ENCODE measurements at places on chromosomes 12 and 14.

- DNase-seq: peak; percentile 16
Measured at GRCh38 chr12:73159954-73160353, 887.8 kb downstream of the TRHDE start.

DNA sequence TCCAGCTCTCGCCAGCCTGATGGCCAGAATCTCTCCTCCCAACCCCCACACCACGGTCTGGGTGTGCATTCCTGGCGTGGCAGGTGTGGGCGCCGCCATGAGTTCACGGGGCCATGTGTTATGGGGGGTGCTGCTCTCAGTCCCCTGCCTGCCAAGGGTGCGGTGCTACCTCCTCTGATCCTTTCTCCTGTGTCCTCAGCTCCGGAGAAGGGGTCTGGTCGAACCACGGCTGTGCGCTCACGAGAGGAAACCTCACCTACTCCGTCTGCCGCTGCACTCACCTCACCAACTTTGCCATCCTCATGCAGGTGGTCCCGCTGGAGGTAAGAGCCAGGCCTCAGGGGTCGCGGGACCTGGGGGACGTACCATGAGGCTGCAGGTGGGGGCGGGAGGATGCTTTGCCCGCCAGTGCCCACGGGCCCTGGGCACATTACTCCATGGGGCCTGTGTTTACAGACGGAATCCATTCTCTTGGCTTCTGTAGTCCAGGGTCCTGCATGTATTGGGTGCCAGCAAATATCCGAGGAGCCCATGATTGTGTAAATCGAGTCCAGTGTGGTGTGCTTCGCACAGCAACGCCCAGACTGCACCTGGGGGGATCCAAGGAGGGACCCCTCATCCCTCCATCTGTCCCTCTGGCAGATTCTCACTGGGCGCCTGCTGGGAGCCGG, 130.8 kb downstream of the ADGRD1 start:
- DNase-seq: no peak

- DNase-seq: no peak
Measured at GRCh38 chr12:101209319-101210302, at the start of gene SLC5A8. Gene SLC5A8 (minus strand): TSS chr12:101210238. CDS start chr12:101209848, 390 bp downstream.

DNA sequence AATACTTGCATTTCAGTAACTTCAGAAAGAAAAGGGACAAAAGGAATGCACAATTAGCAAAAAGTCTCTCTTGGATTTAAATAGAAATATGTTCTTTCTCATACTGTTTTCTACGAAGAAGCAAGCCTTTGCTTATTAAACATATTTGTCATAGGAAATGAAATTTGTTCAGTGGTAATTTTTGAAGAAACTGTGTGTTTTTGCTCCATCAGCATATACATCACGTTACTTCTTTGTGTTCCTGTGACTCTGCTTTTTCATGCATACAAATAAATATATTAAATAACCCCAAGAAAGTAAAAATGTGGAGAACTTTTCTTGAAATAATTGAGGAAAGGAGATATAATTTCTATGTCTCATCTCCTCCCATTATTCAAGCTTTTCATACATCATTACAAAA, 39.7 kb downstream of the CD163L1 start:
- no peak for DNase-seq

DNA sequence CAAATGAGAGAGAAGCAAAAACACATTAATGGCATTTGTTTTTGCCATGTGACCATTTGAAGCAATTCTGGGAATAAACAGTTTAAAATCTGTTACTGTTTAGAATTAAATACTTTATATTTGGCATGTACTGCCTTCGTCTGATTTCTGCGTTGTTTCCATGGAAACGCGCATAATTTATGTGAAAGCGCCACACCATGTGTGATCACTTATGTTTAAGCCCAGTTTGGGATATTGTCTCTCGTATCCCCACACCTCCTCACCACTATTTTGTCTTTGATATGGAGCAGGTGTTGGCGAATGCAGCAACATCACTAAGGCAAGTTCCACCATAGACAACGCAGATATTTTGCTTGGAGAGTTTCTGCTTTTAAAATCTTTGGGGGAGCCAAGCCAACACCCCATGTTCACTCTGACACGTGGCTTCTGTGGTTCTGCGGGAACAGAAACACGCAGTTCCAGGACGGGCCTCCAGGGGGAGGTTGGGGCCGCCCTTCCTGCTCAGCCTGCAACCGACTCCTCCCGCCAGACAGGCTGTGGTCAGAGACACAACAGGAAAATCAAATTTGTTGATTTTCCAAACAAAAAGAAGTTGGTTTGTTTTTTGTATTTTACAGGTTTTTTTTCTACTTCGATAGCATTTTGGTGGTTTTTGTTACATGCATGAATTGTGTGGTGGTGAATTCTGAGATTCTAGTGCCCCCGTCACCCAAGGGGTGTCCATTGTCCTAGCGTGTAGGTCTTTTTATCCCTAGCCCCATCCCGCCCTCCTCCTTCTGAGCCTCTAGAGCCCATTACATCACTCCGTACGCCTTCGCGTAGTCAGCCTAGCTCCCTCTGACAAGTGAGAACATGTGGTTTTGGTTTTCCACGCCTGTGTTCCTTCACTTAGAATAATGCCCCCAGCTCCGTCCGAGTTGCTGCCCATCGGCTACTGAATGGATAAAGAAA, 101.9 kb upstream of the SFSWAP start:
- peak; percentile 74 for DNase-seq

GRCh38 chr12:6603095-6603567, 4.0 kb downstream of the CHD4 start:
- peak; percentile 67 for DNase-seq

GRCh38 chr12:12717586-12718380, 615 bp downstream of the CDKN1B start:
- peak; percentile 69 for DNase-seq

GRCh38 chr12:68290126-68290525, 36.7 kb upstream of the IL22 start:
- no peak for DNase-seq

DNA sequence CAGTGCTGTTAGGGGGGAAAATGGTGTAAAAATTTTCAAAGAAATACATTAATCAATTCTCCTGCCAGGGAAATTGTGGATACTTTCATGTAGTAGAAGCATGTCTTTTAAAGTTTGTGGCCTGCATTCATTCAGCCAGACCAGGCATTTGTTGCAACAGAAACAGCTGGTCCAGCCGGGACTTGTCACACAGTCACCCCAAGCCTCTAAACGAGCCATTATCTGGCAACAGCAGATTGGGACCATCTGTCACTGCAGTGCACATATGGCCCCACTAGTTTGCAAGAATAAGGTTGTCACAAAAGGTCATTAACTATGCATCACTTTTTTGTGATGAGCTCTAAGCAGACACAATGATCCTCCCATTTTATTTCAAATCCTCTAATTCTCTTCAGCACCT, 193.9 kb downstream of the PHLDA1 start:
- DNase-seq: no peak

GRCh38 chr14:67889455-67889854, 69.9 kb downstream of the RAD51B start:
- DNase-seq: no peak

- DNase-seq: peak; percentile 83
Measured at GRCh38 chr12:10331642-10332239, 24.1 kb downstream of the KLRD1 start.

DNA sequence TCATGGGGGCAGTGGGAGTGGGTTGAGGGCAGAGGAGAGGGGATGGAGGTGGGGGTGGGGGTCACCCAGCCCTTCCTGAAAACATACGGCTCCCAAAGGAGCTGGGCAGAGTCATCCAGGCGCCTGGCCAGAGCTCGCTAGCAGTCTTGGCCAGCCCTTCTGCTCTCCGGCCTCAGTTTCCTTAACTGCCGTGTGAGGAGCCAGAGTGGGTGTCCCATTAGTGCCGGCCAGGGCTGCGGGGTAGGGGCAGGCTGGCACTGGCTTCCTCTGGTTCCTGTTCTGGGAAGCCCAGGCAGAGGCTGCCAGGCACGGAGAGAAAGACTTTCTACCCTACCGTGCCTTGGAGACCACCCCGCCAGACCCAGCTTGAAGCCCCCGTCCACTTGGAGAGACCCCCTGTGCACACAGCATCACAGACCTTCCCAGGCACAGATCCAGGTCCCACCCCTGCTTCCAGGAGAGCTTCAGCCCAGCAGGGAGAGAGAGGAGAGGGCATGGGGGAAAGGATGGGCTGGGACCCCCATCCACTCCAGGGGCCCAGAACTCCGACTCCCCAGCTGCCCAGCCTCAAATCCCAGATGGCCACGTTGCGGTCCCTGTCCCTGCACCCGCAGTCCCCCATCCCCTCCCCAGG, 93.3 kb downstream of the RFLNA start:
- no peak for DNase-seq

- no peak for DNase-seq
Measured at GRCh38 chr14:88012495-88012894, 7.6 kb downstream of the GPR65 start.

DNA sequence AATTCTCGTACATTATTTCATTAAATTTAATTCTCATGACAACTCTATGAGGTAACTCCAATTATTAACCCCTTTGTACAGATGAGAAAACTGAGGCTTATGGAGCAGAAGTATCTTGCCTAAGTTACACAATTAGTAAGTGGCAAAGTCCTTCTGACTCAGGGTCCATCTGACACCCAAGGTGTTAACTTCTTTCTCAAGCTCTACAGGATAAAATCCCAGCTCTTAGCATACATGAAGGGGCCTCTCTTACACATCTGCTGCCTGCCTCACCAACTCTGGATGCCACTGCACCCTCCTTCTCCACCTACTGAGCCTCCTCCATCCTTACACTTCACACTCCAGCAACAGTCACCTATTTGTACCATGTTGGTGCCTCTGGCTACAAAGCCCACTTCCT, 4.3 kb upstream of the KRT72 start:
- DNase-seq: no peak

- peak; percentile 95 for DNase-seq
Measured at GRCh38 chr12:100266585-100266834, 369 bp downstream of the DEPDC4 start.

DNA sequence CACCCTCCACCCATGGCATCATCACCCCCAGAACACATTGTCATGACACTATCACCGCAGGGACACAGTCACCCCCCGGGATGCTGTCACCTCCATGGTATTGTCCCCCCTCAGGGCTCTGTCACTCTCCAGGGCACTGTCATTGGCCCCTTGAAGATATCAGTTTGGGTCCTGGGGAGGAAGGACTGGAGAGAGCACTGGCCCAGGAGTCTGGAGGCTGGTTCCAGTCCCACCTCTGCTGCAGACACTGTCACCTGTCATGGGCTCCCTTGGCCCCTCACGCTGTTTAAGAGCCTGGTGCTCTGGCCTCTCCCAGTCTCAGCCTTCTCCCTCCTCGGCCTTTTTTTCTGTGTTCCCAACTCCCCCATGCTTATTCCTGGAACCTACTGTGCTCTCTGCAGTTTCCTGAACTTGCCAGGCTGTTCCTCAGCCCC, 31.9 kb downstream of the SERPINA3 start:
- DNase-seq: no peak

- DNase-seq: no peak
Measured at GRCh38 chr14:99735189-99736135, 51.4 kb downstream of the CYP46A1 start.

DNA sequence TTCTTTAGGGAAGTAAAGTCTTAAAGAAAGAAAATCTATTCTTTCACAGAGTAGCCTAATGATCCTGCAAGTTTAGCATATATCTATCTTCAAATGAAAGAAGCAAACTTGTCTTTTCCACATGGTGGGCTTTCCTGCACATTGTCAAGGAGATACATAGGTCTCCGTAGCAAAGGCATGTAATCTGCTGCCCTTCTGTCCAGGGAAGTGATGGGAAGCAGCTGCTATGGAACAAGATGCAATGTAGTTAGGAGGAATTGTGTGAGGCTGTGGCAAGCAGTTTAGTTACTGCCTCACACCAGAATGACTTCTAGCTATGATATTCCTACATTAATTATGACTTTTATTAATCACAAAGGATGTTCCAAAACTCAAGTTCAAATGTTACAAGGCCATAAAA, 174.4 kb downstream of the PDZRN4 start:
- no peak for DNase-seq

DNA sequence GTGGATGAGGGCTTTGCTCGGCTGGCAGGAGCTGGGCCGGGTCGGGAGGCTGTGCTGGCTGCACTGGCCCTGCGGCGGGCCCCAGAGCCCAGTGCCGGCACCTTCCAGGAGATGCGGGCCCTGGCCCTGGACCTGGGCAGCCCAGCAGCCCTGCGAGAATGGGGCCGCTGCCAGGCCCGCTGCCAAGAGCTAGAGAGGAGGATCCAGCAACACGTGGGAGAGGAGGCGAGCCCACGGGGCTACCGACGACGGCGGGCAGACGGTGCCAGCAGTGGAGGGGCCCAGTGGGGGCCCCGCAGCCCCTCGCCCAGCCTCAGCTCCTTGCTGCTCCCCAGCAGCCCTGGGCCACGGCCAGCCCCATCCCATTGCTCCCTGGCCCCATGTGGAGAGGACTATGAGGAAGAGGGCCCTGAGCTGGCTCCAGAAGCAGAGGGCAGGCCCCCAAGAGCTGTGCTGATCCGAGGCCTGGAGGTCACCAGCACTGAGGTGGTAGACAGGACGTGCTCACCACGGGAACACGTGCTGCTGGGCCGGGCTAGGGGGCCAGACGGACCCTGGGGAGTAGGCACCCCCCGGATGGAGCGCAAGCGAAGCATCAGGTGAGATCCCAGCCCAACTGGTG, 11.5 kb downstream of the ARHGEF40 start:
- no peak for DNase-seq

- no peak for DNase-seq
Measured at GRCh38 chr14:81449114-81449513, 49.0 kb upstream of the STON2 start.

DNA sequence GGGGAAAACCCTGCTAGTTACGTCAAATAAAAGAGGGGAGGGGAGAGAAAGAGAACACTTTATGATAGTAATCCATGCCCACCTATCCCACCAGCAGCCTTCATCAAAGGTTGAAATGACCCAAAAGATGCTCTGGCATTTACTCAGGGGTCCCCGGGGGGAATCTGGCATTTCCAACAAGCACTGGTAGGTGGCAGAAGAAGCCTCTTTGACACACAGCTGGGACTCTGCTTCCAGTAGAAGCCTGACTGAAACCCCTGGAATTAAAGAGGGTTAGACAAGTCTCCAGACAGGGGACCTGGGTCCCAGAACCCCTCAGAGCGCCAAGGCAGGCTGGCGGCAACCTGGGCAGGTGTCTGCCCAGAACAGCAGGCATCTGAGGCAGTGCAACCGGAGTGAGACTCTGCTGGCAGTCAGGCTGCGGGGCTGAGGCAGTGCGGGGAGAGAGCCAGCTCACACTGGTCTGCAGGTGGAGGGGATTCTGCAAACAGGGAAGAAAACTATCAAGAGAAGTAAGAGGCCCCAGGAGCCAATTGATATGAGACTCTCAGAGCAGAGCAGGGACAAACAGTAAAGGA, 85.0 kb upstream of the CAPRIN2 start:
- no peak for DNase-seq

DNA sequence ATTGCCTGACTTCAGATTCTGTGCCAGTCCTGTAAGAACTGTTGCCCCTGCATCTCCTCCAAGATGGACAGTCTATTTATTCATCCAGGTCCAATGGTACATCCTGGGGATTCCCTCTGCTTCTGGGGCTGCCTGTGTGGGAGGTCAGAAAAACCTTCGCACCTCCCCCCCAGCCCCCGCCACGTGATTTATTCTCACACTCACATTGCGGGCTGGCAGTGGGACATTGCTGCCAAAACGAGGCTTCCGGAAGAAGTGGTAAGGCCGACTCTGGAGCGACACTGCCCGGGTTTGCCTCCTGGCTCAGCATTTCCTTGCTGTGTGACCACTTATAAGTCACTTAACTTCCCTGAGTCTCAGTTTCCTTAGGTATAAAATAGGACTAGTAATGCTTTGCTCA, 5.9 kb upstream of the RTL1 start:
- DNase-seq: no peak

- no peak for DNase-seq
Measured at GRCh38 chr12:113285679-113286610, 49.0 kb downstream of the SLC8B1 start.
